ENCODE measurements at places on chromosomes 2 and 18. TPM values are rescaled to one million over a fixed set of nuclear protein-coding genes. Genes with fewer than 3 reads are reported as not detected.

The MBD1 gene
- 97.8 TPM for total RNA-seq

The TUBB8B gene
- not detected for total RNA-seq

The CACNB4 gene
- 0.14 TPM for total RNA-seq

The USP37 gene
- 37.6 TPM for total RNA-seq

DNA sequence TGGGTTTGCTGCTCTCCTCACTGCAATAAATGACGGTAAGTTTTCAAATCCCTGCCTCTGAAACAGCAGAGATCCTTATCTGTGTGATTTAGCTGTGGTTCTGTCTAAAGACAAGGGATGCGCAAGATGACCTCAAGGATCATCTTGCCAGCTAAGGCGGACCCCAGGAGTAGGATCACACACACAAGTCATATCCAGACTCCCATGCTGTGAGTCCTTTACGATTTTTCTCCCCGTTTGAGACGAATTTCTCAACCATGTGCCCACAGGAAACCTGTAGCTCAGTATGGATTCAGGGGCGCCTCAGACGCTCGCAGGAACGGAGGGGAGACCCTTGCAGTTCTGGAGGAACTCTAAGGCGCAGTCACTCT is 11.1 kb upstream of the DCTN1 start:
- H3K4me1 ChIP-seq = peaks cover 6% of the 10 kb centered on the region
- H3K4me3 ChIP-seq = peak overlapping the region; percentile 86
- DNase-seq = peak; percentile 44
- peaks cover 1% of the 10 kb centered on the region for H3K36me3 ChIP-seq
- peak overlapping the region; percentile 97 for H3K27ac ChIP-seq

DNA sequence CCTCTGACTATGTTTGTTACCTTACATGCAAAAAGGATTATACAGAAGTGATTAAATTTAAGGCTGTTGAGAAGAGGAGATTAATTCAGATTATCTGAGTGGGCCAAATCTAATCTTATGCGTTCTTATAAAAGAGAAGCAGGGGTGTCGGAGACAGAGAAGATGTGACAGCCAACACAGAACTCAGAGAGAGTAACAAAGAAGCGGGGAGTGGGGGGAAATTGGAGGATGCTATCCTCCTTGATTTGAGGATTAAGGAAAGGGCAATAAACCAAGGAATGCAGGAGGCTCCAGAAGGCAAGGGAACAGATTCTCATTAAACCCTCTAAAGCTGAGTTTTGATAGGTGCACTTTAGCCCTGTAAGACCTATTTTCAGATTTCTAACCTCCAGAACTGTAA is 291.3 kb upstream of the REG3G start:
- no peaks in the 10 kb centered on the region for H3K27me3 ChIP-seq
- H3K27ac ChIP-seq = no peak overlapping the region
- no peaks in the 10 kb centered on the region for H3K36me3 ChIP-seq
- DNase-seq = no peak
- H3K4me3 ChIP-seq = no peak overlapping the region

DNA sequence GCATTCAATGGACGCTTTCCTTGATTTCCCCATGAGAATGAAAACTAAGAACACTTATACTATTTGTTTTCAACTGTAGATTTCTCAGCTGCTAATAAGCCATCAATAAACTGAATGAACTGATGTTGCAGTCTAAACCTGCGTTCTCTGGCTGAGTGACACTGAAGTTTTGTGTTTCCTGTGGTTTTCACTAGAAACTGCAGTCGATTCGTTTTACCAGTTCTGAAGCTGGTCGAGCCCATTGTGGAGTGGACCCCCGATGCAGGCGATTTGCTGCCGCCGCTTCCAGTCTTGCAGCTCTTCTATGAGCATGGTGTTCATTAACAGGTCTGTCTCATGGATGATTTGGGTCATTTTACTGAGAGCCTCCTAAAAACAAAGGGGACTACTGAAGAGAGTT is 50.6 kb upstream of the STAT1 start:
- H3K4me3 ChIP-seq = peak overlapping the region; percentile 95
- DNase-seq = peak; percentile 91
- H3K27ac ChIP-seq = peak overlapping the region; percentile 98
- no peaks in the 10 kb centered on the region for H3K27me3 ChIP-seq

DNA sequence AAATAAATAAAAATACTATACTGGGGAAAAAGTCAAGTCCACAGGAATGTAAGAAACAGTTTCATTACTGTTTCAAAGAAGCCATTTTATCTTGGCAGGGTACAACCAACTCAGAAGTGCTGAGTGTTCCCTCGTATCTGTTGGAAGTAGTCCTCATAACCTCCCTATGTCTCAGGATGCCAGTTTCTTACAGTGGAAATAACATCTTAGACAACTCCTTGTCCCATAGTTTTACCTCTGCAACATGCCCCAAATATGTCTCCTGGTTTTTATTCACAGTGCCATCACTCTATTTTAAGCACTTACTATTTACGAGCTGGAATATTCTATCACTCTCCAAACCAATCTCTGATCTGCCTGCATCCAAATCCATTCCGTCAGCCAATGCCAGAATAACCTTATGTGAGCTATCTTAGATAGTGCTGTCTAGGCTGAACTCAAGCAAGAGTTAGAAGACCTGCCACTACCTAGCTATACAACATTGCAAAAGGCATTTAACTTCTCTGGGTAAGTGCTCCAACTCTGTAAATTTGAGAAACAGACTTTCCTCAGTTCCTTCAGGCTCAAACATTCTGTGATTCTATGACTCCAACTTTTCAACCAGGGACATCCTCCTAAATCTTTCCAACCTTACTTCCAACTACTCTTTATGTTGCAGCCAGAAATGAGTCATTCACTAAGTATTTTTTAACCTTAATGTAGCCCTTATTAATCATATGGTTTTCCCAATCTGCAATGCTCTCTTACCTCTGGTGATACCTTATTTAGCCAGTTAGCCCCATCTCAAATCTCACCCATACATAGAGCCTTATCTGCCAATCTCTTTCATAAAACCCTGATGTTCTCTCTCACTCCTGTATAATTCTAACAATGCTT is 66.7 kb downstream of the RTN4 start:
- H3K4me1 ChIP-seq = peaks cover 9% of the 10 kb centered on the region
- H3K4me3 ChIP-seq = no peak overlapping the region
- no peak overlapping the region for H3K27ac ChIP-seq
- DNase-seq = no peak
- no peaks in the 10 kb centered on the region for H3K27me3 ChIP-seq

GRCh38 chr2:127897531-127898211 is 11.9 kb upstream of the AMMECR1L start:
- H3K4me3 ChIP-seq = no peak overlapping the region
- peaks cover 9% of the 10 kb centered on the region for H3K27me3 ChIP-seq
- H3K27ac ChIP-seq = no peak overlapping the region

- no peak overlapping the region for H3K4me3 ChIP-seq
- H3K4me1 ChIP-seq = no peaks in the 10 kb centered on the region
- no peak for DNase-seq
- H3K27me3 ChIP-seq = peaks cover 19% of the 10 kb centered on the region
- H3K27ac ChIP-seq = no peak overlapping the region
- H3K36me3 ChIP-seq = no peaks in the 10 kb centered on the region
Measured at GRCh38 chr2:100733391-100734187, 86.3 kb upstream of the NPAS2 start.

All from activated CD8-positive, alpha-beta memory T cell treated with anti-CD3 and anti-CD28 coated beads, Interleukin-2, amount 10 ng/mL, durations not matched to agents 7 days and 5 days (primary cell).